Retina (tissue), 1 donor: ENCODE measurements at places on chromosomes 5 and 9.

DNA sequence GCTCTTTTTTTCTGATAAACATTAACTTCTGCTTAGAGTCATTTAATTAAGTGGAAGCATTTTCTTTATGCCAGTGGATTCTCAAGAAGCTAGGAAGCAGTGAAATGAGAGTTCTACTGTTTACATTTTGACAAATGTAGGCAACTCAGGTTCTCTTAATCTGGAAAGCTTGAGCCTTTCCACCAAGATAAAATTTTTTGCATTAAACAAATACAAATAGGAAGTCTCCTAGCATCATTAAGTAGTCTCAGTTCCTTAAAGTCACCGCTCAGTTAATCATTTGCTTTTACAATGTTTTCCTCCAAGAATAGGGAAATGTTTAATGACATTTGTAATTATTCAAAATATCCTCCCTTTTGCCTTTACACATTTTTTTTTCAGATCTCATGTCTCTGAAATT, 290.4 kb upstream of the PDE4D start:
- DNase-seq, result no peak

DNA sequence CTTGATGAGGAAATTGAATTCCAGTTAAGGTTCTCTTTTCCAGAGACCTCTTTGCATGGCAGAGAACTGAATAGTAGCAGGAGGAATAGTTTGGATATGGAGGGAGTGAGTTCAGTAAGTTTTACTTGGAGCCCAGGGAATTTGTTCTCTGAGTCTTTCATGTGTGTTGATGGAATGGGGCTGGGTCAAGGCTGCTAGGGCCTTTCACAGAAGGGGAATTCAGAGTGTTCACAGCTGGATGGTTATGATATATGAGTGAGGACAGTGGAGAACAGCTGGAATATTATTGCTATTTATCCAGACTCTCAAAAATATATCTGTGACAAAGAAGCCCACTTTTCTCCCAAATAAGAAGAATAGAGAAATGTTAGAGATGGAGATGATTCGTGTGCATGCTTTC, 372.8 kb downstream of the PLK2 start:
- DNase-seq, result no peak

DNA sequence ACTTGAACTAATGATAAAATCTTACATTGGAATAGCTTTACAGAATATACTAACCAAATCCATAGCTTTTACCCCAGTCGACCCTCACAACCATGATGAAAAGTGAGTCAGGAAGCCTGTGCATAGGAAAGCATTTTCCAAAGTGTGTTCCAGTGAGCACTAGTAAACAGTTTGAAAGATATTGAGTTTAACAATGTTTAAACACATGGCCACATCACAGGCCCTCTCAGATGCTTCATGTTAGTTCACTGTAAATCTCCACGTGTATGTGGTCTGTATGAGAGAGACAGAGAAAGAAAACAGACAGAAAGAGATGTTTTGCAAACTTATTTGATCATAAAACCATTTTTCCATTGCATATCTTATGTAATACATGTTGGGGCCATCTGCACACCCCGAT, 27.0 kb downstream of the PRUNE2 start:
- DNase-seq, result no peak

DNA sequence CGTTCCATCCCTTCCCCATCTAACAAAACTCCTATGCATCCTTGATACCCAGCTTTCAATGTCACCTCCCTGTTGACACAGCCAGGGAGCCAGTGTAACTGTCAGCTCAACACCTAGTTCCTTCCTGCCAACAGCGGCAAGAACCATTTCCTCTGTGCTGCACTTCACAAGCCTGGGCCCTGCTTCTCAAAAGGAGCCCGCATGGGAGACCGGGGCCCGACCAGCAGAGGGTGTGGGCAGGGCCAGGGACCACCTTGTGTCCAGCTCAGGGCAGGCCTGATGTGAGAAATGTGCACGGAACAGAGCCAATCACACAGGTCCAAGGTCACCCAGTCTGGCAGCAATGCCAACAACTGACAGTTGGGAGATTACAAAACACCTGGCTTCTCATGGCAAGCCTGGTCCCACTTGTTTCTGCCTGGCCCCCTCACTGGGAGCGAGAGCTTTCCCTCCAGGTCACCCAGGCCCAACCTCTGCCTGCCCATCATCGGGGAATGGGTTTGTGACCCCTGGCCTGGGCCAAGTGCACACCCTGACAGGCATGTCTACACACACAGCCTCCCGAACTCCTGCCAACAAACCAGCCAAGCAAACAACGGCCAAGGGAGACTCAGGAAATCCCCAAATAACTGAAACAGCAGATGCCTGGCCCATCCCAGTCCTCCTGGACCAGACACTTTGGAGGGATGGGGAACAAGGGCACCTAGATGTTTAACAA, 3.1 kb downstream of the RNF44 start:
- no peak for DNase-seq

- DNase-seq, result peak; percentile 26
These were observed 1.4 kb downstream of the IQGAP2 start for GRCh38 chr5:76404223-76405211.

DNA sequence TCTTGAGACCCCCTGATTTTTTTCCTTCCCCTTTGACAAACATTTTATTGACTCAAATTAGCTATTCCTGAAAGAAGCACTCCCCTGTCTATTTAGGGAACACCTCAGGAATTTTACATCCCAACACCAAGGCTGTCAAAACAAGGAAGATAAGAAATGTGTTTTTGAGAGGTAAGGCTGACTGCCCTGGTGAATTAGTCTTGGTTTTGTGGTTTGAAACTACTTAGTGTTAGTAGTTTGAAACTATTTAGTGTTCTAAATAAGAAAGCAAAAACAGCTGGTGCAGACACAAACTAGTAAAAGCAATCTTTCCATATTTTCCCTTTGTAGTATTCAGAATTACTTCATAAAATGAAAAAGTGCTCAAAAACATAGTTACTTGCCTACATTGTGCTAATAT, 120.7 kb downstream of the PCSK1 start:
- no peak for DNase-seq

DNA sequence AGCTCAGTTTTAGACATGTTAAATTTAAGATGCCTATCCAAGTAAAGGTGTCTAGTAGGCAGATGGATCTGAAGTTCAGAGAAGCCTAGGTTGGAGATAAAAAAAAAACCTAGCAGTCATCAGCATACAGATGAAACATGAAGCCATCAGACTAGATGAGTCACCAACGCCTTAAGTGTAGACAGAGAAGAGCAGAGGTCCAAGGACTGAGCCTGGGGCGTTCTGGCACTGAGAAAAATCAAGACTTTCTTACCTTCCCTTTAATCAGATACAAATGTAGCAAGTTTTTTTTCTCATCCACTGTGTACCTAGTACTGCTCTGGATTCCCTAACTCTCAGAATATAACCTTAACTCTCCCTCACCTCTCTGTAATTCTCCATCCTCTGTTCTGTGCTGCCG, 97.3 kb downstream of the SIL1 start:
- no peak for DNase-seq

DNA sequence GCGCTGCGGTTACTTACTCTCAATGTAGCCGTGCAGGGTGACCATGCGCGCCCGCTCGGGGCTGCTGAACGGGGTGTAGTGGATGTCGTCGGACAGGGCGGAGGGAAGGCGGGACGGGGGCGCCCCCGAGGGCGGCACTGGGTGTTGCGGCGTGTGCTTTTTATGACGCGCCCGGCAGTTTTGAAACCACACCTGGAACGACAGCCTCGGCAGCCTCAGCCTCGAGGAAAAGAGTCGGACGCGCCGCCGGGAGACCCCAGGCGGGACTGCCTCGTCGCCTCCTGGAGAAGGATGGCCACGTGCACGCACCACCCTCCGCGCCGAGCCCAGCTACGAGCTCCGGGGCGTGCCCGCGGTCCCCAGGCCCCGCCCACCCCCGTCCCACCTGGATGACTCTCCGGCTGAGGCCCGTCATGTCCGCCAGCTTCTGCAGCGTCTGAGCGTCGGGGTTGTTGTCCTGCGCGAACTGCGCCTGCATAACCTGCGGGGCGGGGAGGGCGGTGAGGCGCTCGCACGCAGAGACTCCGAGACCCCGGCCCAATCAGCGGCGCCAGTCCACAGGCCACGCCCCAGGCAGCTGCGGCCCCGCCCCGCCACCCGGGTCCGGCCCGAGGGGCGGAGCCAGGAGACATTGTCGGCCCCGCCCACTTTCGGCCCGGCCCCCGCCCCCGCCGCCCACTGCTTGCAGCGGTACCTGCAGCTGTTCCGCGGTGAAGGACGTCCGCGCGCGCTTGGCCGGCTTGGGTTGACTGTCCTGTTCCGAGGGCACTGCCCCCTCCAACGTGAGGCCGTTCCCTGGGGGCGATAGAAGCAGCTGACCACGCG, 15.0 kb downstream of the LHX6 start:
- DNase-seq, result peak; percentile 65

GRCh38 chr5:138643040-138643791, 68.0 kb upstream of the HSPA9 start:
- DNase-seq, result no peak

GRCh38 chr5:65288657-65289056, 193.1 kb downstream of the ADAMTS6 start:
- no peak for DNase-seq

DNA sequence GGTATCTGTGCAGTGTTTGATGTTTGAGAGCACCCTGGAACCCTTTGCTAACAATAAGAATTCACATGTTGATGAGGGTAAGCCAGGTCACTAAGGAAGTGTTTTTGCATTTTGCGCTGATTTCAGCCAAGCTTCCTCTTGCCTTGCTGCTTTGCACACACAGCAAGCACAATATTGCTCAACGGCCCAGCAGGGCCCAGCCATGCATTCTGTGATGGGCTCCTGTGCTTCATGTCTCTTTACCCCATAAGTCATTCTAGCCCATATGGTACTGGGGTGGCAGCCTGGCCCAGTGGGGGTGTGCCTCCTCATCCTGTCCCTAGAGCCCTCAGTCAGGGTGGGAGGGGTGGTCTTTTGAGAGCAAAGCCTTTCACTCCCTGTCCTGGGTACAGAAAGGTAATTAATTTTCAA, 481.3 kb downstream of the GADD45G start:
- no peak for DNase-seq

DNA sequence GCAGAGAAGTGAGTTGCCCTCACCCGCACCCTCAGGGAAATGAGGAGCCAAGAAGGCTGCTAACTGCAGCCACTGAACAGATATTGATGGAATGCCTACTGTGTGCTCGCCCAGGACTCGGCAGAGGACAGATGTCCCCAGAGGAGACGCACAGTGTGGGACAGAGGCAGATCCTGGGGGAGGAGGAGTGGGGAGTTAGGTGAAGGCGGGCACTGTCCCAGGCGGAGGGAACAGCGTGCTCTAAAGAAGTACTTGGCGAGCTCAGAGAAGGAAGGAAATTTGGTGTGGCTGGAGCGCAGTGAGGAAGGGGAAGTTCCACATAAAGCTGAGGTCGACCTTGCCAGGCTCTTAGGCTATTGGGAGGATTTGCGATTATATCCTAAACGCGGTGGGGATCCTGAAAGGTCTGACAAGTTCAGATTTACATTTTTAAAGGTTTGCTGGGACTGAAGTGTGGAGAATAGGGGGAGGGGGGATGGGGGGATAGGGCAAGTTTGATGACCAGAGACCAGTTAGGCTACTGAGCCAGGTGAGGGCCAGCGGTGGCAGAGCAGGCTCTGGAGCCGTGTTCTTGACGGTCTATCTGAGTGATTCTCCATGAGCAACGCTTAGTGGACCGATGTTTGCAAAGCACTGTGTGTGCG, 23.6 kb upstream of the CERCAM start:
- DNase-seq, result no peak

GRCh38 chr5:150303070-150303615, 438 bp upstream of the ARSI start:
- DNase-seq, result no peak

DNA sequence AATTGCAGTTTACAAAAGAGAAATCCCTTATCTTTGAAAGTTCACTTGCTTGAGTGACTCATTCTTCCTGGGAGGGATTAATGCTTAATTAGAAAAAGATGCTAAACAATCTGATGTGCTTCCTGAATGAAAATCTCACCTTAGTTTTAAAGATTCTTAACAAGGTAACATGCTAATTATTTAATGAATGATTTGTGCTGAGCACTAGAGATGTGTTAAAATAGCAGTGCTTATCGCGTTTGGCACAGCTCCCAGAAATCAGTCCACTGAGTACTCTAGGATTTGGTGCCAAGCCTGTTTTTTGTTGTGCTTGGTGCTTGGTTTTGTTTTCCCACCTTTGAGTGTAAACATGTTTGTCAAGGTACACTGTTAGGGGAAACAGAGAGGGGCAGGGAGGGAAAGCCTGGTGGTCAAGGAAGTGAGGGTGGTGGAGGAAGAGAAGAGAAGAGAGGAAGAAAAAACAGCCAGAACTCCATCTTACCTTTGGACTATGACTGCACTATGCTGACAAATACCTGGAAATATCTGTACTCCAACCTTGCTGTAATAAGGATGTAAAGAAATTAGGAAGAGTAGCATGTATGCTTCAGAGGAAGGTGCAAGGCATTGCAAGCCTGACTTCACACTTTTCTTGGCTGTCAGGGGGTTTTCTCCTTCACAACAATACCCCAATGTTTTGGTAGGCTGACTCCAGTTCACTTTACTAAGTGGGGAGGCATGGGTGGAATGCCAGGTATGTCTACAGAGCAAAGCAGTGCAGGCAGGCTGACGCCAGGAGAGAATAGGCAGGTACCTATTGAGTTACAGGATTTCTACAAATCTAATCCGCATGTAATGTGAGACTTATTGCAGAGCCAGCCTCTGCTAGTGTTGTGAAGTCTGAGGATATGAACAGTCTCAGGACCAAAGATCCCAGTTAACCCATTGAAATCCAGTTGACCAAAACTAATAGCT, 157.2 kb upstream of the ISL1 start:
- no peak for DNase-seq

DNA sequence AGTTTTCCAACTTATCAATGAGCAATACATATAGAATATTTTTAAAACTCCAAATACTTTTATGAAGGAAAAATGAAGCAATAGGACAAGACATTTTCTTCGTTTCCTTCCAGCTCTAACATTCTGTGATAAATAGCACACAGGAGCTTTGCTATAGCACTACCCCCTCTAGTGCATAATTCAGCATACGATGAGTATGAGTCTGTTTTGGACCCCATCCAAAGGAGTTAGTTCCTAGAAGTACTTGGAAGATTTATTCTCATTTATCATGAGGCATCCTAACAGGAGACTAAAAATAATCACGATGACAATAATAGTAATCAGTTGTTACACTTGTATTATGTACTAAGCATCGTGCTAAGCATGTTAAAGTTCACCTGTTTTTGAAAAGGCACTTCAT, 1061.3 kb upstream of the DMAC1 start:
- DNase-seq, result no peak

DNA sequence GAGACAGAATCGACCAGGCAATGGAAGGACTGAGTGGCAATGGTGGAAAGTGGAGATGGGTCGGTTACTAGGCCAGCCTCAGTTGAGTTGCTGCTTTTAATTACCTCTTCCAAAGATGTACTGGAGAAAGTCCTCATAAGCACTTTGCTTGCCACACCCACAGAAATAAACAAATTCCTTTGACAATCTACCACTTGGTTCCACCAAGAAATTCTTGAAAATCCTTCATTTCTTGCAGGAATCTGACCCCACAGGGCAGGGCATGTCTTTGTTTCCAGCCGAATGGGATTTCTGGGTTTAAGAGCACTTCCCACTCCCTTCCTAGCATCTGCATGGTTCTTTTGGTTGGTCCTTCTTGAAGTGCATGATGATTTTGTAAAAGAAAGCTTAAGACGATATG, 54.5 kb downstream of the ADAMTS12 start:
- DNase-seq, result no peak
